ENCODE measurements at places on chromosomes 3 and 15.

DNA sequence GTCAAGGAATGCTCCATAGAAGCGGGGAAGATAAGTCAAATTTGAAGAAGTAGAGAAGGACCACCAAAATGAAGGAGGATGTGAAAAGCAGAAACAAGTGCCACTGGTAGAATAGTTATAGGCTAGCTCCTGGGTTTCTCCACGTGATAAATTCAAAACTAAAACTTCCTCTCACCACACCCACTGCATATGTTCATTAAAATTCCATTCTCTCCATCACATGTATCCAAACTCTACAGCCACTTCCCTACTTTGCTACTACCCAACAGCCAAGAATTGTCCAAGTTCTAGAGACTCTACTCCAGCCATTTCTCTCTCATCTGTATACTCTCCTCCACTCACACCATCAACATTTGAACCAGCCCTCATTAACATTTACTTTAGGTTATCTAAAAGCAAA lies 60.5 kb downstream of the COL8A1 start:
- no peak for DNase-seq

GRCh38 chr3:175940881-175941280 lies 1081.7 kb downstream of the NAALADL2 start:
- DNase-seq, result no peak

- no peak for DNase-seq
Observed at GRCh38 chr15:66965201-66965900, 100.1 kb upstream of the SMAD3 start.

DNA sequence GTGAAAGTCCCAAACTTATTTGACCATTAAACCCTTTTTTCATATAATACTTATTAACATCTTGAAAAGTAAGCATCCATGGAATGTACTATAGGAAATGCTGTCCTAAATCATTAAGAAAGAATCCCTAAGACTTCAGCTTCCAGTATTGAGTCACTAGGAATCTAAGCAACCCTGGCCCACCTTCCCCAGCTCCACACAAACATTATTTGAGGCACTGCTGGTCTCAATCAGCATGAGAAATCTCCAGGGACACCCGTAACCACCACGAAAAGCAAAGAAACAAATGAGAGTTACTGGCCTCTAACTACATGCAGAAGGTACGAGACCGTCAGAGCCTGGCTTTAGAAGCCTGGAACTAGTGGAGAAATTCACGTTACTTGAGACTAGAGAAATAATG lies 68.2 kb downstream of the POLQ start:
- DNase-seq, result peak; percentile 4

- no peak for DNase-seq
Observed at GRCh38 chr3:125693887-125694286, 98.6 kb upstream of the OSBPL11 start.

DNA sequence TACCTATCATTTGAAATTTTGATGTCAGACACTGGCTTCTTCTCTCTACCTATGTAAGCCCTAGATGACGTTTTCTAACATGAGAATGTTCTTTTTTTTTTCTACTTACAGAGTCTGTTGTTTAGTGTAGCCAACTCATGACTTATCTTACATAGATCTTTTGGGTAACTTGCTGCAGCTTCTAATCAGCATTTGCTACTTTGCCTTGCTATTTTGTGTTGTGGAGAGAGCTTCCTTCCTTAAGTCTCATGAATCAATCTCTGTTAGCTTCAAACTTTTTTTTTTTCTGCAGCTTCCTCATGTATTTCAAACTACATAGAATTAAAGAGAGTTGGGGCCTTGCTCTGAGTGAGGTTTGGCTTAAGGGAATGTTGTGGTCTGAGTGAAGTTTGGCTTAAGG lies 568.7 kb upstream of the BCHE start:
- DNase-seq, result no peak

DNA sequence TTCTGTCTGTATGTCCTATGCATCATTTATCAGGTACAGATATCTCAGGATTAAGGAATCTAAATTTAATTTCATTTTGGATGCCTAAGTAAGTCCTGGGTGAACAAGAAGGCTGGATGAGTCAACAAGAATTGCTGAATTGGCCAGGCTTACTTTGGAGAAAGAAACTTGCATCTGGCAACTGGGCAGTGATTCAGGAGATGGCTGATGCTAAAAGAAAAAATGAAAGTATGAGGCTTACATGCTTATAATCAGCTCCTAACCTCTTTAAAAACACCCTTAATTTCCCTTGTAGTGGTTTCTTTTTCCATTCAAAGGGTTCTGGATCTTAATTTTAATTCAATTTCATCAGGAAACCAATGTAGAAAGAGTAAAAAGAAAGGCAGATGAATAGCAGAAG lies 228.8 kb upstream of the PEX5L start:
- peak; percentile 45 for DNase-seq

DNA sequence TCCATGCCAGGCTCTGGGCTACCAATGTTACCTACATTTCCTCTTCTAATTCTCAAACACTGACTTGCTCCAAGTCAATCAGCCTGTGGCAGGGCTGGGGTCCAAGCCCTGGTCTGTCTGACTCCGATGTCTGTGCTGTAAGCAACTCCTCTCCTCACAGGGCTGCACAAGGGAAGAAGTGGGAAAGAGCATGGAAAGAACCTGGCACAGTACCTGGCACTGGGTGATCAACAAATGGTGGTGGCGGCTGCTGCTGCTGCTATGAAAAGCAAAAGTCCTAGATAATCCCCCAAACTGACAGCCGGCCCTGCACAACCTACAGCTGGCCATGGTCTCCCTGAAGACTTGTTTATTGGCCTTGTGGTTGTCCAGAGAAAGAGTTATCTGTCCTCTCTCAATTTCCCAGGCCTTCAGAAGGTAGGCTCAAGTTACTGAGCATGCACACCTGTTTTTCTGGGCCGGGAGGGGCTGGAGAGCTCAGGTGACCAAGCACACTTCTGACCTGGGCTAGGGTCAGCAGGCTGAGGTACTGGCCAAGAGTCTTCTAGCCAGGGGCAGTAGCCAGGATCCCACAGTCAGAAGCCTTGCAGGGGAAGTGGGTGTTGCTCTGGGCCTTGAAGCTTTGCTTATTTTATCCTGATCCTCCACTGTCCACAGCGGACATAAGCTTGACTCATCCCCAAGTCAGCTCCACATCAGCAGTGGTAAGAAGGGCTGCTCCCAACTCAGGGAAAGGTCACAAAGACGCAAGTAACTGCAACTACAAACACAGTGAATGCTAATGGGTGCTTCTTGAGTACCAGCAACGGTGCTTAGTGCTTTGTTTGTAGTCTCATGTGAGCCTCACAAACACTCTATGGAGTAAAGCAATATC lies 35.3 kb upstream of the KY start:
- DNase-seq, result peak; percentile 38

- DNase-seq, result peak; percentile 78
Observed at GRCh38 chr15:65916664-65917406, 47.5 kb downstream of the RAB11A start.

GRCh38 chr3:13420831-13421765 lies 976 bp upstream of the NUP210 start:
- no peak for DNase-seq

DNA sequence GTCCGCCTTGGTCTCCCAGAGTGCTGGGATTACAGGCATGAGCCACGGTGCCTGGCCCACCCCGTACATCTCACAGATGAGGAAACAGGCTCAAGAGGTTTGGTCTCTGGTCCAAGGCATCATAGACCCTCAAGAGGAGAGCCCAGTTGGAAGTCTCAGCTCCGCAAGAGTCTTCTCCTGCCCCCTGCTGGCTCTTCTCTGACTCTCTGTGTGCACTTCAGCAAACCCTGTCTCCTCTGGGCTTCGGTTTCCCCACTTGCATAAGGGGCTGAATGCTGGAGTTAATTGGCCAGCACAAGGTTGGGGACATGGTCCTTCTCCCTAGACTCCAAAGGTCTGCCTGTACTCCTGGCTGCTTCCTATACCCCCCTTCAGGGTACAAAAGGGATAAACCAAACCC lies 3.9 kb downstream of the MST1R start:
- no peak for DNase-seq

DNA sequence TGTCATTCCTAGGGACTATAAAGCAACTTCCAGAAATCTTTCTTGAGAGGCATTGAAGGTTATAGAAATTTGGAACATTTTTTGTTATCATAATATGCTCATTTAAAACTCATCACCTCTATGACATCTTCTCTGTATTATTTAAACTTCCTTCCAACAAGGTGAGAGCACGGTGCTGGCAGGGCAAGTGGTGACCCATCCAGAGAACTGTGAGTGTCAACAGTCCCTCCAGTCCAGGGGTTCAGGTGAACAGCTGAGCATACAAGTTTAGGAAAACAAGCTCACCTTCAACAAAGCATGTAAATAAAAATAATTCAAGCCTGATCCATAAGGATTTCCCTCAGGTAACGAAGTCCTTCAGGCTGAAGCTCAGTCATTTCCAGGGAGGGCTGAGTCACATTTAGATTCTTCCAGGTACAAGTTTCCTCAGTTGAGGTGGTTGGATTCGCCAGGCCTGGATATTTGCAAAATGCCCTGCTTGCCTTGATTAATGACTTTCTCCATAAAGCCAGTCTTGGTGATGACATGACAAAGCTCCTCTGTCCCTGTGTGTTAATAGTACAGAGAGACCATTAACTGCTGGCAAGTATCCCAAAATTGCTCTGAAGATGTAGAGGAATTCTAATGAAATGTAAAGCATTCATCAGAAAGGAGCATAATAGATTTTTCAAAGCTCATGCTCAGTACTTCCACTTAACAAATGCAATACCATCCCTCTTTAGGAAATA lies 263.6 kb upstream of the GADL1 start:
- DNase-seq, result no peak

DNA sequence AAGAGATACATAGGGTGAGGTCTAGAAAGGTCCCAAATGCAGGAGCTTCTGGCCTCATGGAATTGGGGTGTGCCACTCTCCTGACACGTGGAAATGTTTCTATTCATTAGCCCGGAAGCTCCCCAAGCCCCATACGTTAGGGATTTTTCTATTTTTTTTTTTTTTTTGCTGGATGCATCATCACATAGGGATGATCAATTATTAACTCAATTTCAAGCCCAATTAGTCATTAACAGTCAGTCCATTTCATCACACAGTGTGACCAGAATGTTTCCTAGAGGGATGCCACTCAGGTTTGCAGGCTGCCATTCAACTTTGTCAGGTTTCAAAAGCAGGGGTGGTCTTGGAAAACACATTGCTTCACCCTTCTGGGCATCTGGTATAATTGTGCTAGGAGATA lies 40.7 kb upstream of the MKRN3 start:
- no peak for DNase-seq

- no peak for DNase-seq
Observed at GRCh38 chr3:117238806-117239205, 529.2 kb downstream of the TUSC7 start.

GRCh38 chr3:27666708-27667107 lies 55.4 kb downstream of the EOMES start:
- DNase-seq, result no peak

DNA sequence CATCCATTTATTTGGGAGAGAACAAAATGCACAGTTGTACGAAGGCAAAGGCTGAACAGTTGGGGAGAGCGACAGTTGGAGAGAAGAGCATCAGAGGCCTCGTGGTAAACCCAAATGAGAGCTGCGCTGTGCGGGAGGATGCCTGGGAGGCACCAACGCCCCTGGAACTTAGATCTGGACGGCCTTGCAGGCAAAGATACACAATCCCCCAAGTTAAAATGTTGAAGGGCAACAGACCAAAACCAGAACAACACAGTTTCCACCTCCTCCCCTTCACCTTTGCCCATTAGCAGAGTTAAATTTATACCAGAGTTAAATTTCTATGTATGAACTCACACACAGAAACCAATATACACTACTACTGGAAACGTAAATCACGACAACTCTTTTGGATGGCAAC lies 339.6 kb downstream of the RORA start:
- DNase-seq, result no peak

DNA sequence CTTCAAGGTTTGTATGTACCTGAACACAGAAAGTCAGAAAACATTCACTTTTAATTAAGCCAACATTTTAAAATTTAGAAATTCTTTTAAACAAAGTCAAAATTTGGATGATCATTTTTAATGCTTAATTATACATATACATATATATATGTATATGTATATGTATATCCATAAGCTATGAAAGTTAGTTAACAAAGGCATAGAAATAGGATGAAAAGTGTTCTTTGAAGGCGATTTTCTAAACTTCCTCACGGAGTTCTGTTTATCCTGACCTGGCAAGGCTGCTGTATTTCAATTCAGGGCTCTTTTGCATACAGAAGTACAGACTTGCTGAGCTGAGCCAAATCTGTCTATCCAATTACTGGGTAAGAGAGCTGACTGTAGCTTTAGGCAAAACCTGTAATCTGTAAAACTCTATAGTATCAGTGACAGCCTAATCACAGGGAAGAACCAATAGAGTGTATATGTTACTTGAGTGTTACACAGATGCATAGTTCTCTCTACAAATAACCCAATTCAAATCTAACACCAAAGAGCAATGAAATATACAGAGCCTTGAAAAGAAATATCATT lies 32.1 kb upstream of the THRB start:
- DNase-seq, result no peak

- DNase-seq, result no peak
Observed at GRCh38 chr3:144275005-144275404, 303.4 kb downstream of the DIPK2A start.

DNA sequence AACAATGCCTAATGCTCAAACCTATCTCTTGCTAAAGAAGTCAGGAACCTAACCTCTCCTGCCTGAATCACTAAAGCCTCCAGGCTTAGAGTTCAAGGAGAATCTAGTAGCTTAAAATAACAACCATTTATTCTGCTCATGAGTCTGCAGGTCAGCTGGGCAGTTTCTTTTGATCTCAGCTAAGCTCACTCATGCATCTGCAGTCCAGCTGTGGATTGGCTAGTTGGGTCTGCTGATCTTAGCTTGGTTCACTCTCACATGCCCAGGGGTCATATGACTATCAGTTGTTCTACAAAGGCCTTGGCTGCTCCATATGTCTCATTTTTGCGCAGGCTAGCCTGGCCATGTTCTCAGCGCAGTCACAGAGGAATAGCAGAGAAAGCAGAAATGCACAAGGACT lies 109.2 kb upstream of the STT3B start:
- peak; percentile 12 for DNase-seq

DNA sequence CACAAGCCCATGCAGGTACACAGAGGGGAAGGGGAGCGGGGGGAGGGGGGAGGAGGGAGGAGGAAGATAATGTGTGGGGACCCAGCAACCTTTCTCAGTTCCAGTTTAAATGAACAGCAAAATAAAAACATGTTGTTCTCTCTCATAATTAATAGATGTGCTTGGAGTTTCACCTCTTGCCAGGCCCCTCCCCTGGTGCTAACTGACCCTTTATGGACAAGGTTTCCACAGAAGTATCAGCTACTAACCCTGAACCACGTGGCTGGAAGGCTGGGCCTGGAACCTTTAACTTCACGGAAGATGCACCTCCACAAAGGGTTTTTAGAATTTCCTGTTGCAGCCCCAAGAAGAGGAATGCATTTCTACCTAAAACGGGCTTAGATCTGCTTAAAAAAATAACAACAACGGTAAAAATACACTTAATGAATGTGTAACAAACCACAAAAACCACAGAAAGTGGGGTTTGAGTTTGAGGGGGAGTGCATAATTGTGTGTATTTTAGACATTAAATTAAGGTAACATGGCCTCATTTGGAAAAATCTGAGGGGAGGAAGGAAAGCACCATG lies 14.8 kb upstream of the SMAD3 start:
- DNase-seq, result peak; percentile 30

All from NCI-H226 (cell line).